ENCODE measurements at places on chromosomes 2 and 18.

DNA sequence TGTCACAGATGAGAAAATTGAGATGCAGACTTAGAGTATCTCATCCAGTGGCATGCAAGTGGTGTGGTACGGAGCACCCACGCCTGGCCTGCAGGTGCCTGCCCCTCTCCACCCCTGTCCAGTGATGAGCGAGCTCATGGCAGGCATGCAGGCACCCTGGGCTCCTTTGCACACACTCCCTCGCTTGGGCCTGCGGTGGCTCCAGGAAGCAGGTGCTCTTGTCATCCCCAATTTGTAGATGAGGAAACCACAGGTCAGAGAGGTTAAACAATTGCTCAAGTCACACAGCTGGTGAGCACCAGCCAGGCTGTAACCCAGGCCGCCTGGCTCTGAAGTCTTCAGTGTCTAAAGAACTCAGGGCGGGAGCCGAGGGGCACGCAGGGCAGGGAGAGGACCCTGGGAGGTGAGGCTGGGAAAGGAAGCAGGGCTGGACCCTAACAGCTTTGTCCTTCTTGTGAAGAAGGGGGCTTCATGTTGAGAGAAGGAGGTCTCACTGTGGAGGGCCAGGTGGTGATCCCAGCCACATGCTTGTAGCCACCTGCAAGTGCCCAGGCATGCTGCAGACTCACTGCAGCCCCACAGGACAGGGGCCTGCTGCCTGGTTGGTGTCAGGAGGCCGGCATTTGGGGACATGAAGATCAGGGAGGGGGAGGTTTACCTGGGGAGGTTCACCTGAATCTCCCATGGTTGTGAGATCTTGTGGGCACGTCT is 166.2 kb downstream of the SH3RF3 start:
- DNase-seq, result no peak

- no peak for DNase-seq
These were observed 173.9 kb upstream of the SKOR2 start for GRCh38 chr18:47425365-47425764.

- DNase-seq, result peak; percentile 62
These were observed 94.9 kb downstream of the FAM161A start for GRCh38 chr2:61759005-61759404.

DNA sequence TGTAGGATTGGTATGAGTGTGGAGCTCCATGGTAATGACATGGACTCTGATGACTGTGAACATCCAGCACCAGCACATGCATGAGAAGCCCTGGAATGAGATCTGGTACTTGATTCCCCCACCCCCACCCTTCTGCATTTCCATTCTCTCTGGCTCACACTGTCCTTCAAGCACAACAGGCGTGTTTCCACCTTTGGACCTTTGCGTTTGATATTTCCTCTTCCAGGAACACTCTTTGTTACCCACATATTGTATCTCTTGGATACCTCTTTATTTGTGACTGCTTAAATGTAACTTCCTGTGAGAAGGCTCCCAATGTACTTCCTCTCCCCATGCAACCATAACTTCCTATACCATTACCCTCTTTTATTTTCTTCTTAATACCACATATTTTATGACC is 263.8 kb downstream of the HNMT start:
- no peak for DNase-seq

GRCh38 chr2:218091746-218092145 is 22.7 kb downstream of the RUFY4 start:
- DNase-seq, result no peak

DNA sequence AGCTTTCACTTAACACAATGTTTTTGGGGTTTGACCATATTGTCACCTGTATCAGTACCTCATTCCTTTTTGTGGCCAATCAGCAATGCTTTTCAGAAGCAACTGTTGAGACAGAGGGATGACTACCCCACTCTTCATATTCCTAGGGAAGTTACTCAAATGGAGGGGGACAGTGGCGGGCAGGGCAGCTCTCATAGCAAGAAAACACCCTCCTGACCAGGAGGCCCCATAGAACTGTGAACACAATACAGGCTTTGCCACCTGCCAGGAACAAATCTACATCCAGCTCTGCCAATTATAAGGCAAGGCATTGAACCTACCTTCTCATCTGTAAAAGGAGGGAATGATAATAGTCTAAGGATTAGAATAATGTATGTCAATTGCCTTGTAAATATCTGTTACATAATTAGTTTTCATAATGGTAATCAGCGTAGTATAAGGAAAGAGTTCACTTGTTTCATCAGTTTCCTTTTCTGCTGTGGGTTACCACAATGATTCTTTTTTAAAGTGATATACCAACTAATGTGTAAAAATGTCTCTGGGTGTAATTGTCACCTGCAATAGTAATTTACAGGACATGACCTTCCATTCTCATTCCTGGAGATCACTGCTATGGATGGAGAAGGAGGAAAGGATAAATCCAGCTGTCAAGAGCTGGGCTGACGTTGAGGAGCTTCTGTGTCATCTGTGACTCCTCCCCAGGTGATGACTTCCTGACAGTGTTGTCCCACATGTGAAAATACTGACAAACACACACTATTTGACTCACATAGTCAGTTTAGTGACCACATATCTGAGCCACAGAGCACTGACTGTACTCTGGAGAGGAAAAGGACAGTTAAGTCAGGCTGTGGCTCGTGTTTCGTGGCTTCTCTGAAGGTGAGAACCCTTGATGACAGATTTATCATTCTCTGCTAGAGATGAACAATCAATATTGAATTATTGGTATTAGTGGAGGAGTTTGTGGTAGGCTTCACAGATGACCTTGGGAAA is 13.5 kb downstream of the ALPK2 start:
- DNase-seq, result no peak

GRCh38 chr2:172225786-172226185 is 123.1 kb upstream of the DLX2 start:
- DNase-seq, result no peak

GRCh38 chr18:69981948-69982347 is 34.3 kb upstream of the CD226 start:
- DNase-seq, result no peak

GRCh38 chr2:105328281-105329196 is 996 bp downstream of the TGFBRAP1 start:
- peak; percentile 31 for DNase-seq

- no peak for DNase-seq
These were observed 150.2 kb upstream of the SATB2 start for GRCh38 chr2:199607914-199608313.

DNA sequence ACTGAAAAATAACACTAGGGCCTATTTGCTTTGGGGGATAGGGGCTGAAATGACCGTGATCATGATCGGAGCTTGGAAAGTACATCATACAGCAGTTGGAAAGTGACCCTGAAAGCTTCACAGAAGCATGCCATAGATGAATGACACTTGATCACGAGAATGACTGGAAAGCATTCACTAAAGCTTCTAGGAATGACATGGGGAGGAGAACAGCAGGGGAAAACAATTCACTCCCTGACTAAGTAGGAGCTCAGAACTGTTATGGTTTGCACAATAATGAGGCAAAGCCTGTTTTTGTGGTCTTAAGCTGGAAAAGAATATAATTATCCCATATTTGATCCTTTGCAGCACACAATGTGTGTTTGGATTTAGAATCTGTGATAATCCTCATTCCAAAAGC is 237.5 kb downstream of the NOL4 start:
- DNase-seq, result no peak

GRCh38 chr2:38653715-38654527 is 12.0 kb upstream of the GALM start:
- no peak for DNase-seq

Measured in AG08395 (cell line).